Stimulated activated CD8-positive, alpha-beta memory T cell treated with anti-CD3 and anti-CD28 coated beads, Interleukin-4, amount 100 ng/mL, for 1 hour (primary cell): ENCODE measurements at places on chromosomes 7 and 10.

DNA sequence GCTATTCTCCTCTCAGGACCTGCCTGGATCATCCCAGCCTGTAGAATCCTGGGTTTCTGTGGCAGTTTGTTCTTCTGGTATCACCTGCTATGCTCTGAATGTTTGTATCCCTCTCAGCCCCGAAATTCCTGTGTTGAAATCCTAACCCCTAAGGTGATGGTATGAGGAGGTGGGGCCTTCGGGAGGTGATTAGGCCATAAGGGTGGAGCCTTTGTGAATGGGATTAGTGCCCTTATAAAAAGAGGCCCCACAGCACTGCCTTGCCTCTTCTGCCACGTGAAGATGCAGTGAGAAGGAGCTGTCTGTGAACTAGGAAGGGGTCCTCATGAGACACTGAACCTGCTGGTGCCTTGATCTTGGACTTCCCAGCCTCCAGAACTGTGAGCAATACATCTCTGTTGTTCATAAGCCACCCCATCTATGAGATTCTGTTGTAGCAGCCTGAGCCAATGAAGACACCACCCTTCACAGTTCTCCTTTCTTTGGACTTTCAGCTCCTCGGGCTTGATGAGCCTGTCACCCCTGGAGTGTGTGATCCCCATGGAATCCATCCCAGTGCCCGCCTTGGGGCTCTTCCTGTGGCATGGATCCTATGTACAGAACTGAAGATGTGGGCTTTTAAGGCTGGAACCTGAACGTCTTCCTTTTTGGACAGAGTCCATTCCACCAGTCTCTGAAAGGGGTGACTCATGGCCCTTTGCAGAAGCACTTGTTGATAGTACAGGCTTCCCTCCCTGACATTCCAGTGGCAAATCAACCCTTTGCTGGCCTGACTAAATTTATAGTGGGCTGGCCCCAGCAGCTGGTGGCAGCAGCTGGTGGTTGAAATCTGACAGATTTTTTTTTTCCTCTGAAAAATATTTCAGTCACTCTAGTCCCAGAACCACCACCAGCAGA is 138.0 kb downstream of the TACC2 start:
- no peak for DNase-seq

- DNase-seq = no peak
Measured at GRCh38 chr7:128115821-128116723, 84.8 kb upstream of the LRRC4 start.

DNA sequence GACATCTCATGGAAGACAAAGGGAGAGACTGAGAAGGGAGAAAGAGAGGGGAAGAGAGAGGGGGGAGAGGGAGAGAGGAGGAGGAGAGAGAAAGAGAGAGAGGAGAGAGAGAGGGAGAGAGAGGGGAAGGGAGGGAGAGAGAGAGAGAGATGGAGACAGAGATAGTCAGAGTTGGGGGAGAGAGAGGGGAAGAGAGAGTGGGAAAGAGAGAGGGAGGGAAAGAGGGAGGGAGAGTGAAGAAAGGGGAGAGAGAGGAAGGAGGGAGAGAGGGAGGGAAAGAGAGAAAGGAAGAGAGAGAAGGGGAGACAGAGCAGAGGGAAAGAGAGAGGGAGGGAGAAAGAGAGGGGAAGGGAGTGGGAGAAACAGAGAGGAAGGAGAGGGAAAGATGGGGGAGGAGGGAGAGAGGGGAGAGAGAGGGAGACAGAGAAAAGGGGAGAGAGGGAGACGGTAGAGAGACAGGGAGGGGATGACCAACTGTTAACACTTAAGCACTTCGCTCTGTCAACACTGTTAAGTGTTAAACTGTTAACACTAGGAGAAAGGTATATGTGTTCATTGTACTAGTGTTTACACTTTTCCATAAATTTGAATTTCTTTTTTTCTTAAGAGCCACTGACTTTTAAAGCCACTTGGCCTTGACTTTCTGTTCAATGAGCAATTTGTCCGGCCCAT is 21.8 kb upstream of the SDK1 start:
- DNase-seq = no peak

DNA sequence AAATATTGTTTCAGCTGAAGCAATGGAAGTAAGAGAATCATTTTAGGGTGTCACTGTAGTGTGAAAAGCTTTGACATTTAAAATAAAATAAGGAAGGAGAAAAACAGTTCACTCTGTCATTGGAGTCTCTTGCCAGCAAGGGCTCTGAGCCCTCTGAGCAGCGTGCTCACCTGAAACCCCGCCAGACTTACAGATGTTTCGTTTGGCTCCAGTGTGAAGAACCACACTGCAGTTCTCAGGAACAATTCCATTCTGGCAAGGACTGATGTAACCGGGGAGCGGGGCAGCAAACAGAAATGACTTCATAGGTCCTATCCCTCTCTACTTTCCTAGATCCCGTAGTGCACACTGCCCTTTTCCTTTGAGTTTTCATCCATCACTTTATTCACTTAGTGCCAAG is 164.3 kb downstream of the CELF2 start:
- DNase-seq = no peak

DNA sequence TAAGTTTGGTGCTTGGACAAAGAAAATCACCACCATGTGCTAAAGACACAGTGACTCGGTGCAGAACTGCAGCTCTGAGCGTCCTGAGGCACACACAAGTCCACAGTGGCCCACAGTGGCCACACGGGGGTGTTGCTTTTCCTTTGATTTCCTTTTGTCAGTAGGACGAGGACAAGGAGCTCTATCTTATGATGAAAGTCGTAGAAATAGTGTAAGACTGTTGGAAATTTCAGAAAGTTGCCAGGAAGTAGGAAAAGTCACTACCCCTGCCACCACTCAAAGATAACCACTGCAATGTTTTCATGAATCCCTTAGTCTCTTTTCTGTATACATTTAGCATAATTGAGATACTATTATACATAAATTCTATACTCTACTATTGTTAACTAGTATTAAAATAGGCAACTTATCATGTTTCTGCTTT is 146.0 kb downstream of the TNS3 start:
- DNase-seq = no peak

- no peak for DNase-seq
Measured at GRCh38 chr7:51369746-51370145, 53.1 kb upstream of the COBL start.

DNA sequence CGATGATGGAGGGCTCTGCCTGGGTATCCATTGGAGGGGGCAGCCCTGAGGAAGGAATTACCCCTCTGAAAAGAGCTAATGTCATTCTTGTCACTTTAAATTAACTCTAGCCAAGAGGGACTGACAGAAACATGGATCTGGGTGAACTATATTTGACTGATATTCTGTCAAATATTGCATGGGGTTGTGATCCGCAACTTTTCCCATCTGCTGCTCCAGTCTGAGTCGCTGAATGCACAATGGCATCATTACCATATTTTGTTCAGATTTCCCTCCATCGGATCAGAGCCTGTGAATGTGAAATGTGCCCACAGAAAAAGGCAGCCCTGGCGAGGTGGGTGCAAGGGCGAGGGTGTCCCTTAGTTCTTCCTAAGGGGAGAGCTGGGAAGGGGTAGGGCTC is 100.5 kb upstream of the TCF7L2 start:
- DNase-seq = no peak

DNA sequence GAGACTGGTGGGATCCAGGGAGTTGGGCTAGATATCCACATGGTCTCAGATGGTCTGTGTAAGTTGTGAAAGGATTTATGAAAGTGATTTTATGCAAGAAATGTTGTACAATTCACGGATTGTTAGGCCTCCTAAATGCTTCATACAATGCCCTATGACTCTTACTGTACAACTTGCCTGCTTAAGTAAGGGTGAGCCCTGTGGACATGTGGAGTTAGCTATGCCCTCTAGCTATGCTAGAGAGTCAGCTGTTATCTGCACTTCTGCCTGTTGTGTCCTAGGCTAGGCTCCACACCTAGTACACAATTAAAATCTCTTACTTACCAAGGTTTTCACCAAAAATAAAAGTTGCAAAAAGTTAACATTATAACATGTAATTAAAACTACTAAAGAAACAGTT is 1.7 kb upstream of the CFAP43 start:
- DNase-seq = no peak

DNA sequence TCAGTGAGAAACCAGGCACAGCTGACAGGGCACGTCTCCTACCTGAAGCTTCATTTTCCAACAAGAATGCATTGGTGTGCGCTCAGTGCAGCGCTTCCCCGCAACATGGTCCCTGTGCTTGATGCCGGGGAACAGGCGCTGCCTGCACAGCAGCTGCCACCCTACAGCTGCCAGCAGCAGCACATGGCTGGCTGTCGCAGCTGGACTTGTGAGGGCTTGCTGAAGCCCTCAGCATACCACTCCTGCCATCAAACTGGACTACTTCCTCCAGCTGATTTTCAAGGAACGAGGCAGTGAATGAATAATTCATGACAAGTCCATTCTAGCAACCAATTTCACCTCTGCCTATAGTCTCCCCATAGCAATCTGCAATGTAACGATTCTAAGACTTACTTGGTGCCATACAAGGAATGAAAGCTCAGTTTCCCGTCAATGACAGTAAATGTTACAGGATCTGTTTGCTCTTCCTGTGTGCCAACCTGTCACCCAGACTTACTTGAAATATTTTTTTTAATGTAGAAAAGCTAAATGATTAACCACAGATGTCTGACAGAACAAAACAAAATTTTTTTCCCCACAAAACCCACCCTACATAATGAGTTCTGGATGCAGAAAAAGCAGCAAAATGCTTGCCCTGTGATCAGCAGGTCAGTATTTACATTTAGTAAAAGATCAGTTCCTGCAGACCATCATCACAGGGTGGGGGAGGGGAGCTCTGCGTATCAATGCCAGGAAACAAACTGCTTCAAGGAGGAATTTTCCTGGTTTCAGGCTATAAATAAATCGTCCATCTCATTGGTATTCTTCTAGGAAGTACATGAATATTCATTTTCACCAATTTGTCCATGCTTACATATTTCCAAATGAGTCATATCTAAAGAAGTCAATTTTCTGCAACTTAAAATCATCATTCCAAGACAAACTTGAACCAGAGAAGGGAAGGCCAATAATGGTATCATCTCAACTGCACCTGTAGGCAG is 140.6 kb downstream of the ALOX5 start:
- DNase-seq = no peak

DNA sequence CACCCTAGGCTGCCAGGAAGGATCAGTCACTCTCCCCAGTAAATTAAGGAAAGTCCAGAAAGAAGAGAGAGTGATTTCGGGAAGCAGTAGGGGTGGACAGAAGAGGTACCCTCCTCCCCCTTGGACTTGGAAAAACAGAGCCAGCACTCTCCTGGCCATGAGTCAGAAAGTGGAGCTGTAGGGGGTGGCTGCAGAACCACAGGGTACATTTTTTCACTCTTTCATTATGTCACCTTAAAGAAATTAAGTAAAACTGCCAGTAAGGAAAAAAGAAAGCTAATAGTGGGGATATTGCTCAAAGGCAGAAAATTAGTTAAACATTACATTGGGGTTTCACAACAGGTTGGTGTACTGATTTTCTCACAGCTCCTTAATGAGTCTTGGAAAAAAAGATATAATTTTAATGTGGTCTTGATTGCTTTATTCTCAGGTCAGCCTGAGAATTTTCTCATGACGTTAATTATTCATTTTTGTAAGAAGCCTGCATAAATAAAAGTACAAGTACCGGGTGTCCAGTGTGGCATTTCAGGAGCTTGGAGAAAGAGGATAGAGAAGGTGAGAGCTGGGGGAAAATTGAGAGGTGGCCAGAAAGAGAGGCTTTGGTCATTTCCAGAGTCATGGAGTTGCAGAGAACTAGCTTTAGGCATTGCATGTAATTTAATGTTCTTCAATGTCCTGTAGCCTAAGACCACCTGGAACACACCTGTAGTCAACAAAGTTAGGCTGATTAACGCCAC is 23.2 kb upstream of the AOAH start:
- DNase-seq = no peak

- DNase-seq = no peak
Measured at GRCh38 chr10:115033898-115034297, 59.3 kb upstream of the ATRNL1 start.

DNA sequence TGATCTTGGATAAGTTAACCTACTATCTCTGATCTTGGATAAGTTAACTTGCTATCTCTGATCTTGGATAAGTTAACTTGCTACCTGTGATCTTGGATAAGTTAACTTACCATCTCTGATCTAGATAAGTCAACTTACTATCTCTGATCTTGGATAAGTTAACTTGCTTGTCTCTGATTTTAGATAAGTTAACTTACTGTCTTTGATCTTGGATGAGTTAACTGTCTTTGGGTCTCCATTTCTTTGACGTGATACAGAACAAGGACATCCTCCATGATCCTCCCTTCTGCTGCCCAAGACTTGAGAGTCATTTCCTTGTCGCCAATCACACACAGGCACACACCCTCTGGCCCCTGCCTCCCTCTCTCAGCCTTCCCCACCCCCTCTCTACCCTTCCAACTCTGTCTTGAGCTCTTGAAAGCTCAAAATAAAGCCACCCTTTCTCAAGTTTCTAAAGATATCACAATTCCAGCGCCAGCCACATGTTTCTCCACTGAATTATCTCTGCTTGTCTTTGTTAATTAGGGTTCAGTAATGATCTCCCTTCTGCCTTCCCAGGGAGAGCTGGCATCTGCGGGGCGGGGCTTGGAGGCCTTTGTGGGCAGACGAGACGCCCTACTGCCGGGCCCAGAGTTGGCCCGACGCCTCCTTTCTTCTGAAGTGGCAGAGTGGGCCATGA is 85.1 kb upstream of the GTF2I start:
- no peak for DNase-seq

DNA sequence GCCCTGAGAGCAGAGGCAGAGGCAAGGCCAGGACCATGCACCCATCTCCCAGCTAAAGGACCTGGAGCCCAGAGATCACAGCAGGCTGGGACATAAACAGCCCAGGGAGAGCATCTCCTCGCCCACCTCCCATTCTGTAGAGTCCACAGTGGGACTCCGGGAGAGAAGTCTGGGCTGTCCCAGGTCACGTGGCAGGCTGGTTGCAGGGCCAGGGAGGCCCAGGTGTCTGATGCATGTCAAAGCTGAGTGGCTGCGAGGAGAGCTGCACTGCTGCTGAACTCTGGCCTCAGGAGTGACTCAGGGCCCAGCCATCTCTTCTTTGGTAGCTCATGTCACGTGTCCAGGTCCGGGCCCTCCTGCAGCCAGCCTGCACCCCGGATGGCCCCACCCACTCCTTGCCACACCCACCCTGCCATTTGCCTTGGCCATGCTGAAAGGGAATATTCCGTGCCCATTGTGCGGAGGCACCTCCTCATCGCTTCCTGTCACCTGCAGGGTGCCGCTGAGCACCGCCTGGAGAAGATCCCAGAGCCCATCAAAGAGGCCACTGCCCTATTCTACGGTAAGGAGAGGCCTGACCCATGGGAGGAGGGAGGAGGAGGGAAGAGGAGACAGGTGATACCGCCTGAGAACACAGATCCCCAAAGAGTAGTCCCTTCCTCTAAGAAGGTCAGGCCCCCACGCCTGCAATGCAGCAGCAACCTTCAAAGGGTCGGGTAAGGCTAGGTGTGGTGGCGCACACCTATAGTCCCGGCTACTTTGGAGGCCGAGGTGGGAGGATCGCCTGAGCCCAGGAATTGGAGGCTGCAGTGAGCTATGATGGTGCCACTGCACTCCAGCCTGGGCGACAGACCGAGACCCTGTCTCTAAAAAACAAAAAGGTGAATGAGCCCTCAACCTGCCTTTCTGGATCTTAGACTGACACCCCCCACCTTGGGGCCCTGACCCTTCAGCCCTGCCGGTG is 12.6 kb upstream of the SH2B2 start:
- no peak for DNase-seq

- no peak for DNase-seq
Measured at GRCh38 chr10:93280121-93280698, 201.9 kb downstream of the MYOF start.
